ENCODE measurements at places on chromosomes 11 and 22.
A peak's percentile ranks its signal among the peaks of the same experiment; 100 is the strongest.

- DNase-seq, result no peak
Observed at GRCh38 chr11:124225471-124225870, 15.4 kb upstream of the OR8G1 start.

- no peak for DNase-seq
Observed at GRCh38 chr11:363948-364761, 5.1 kb upstream of the B4GALNT4 start.

GRCh38 chr11:83438438-83438837 is 152.3 kb upstream of the CCDC90B start:
- DNase-seq, result no peak

GRCh38 chr11:75814677-75815344 is at the start of gene UVRAG:
UVRAG (plus strand) TSS chr11:75815210; CDS start chr11:75815408, 198 bp downstream.
- DNase-seq, result peak; percentile 96

- DNase-seq, result no peak
Observed at GRCh38 chr22:49541693-49542230, 285.9 kb downstream of the BRD1 start.

DNA sequence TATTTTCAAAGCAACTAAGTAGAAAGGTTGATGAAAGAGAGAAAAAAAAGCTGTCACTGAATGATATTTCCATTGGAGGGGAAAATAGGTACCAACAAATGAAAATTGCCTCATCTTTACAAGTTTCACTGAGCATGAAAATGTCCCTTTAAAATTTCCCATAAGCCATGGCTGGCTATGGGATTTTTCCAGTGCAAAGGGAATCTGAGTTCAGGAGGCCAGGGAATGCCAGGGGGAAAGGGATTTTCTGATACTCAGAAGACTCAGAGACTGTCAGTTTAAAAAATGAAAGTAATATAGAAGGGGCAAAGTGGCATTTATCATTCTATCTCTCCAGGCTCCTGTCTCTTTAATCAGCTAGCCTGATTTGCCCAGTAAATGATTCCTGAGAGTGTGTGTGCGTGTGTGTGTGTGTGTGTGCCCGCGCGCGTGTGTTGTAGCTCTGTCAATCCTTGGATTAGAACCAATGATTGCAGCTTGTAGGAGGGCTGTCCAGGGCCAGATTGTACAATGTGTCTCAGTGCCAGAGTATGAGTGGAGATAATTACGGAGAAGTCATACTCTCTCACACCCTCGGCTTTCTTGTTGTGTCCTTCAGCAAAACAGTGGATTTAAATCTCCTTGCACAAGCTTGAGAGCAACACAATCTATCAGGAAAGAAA is at the start of gene NTM:
NTM (plus strand) TSS at position 526 of the 662 bp plus-strand sequence.
- no peak for DNase-seq

All from GM10248 (cell line).